ENCODE measurements at places on chromosomes 5 and 9. TPM values are rescaled to one million over a fixed set of nuclear protein-coding genes. Genes with fewer than 3 reads are reported as not detected.

CTNND2 gene
- total RNA-seq = not detected

PCDHA7 gene
- total RNA-seq = 0.33 TPM

SLC34A3 gene
- total RNA-seq = not detected

C7 gene
- total RNA-seq = 0.67 TPM

LIX1 gene
- total RNA-seq = not detected

MEF2C gene
- 88.1 TPM for total RNA-seq

SLC6A3 gene
- not detected for total RNA-seq

TBCA gene
- 103 TPM for total RNA-seq

CYSRT1 gene
- 0.65 TPM for total RNA-seq

IGFBPL1 gene
- total RNA-seq = not detected

CCDC171 gene
- total RNA-seq = 1.1 TPM

Measured in vein endothelial cell (primary cell).